ENCODE measurements at places on chromosomes 1 and 21. TPM values are rescaled to one million over a fixed set of nuclear protein-coding genes. Genes with fewer than 3 reads are reported as not detected.
A peak's percentile ranks its signal among the peaks of the same experiment; 100 is the strongest.

GBP7 gene
- total RNA-seq: not detected

AMY1C gene
- not detected for total RNA-seq

NLRP3 gene
- total RNA-seq: not detected

PLEKHN1 gene
- total RNA-seq: 1.1 TPM

AMIGO1 gene
- 7.0 TPM for total RNA-seq

CD55 gene
- 7.4 TPM for total RNA-seq

GRCh38 chr1:94160811-94161210 lies 39.9 kb upstream of the ABCA4 start:
- no peaks in the 10 kb centered on the region for H3K27me3 ChIP-seq
- H3K27ac ChIP-seq: no peak overlapping the region
- no peak overlapping the region for H3K4me3 ChIP-seq

GRCh38 chr1:58432851-58433668 lies 113.5 kb downstream of the OMA1 start:
- H3K36me3 ChIP-seq: no peaks in the 10 kb centered on the region
- no peak for DNase-seq
- H3K4me1 ChIP-seq: peaks cover 5% of the 10 kb centered on the region
- H3K4me3 ChIP-seq: no peak overlapping the region

DNA sequence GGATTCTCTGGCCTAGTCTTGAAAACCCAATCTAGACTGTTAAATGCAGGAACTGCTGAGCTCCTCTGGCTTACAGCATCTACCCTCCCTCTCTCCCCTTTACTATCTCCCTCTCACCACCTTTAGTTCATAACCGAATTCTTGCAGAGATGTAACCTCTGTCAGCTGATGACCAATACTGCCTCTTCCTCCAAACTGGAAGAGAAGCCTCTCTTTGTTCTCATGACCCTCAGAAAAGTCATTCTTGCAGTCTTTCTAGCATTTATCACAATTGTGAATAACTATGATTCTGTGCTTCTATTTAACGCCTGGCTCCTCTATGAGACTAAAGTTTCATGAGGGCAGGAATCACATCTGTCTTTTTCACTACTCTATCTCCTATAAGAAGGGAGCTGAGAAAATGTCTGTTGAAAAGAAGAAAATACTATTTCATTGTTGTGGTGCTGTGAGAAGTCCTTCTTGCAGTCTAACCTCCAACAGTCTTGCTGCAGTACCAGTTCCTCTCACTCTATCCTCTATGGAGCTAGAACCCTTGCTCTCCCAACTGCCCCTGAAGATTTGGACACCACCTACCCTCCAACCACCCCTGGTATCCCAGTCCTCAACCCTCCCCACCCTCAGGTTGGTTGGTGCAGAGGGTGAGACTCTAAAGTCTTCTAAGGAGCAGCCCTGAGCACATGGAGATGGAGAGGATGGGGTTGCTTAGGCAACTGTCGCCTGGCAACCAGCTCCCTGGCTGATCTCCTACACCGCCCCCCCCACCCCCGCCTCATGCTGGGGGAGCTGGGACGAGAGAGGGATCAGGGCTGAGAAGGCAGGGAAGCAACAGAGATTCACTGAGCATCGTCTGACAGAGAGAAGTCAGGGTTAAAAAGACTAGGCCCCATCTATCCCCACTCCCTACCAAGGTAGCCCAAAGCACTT lies 13.9 kb downstream of the MEF2D start:
- H3K27me3 ChIP-seq: no peaks in the 10 kb centered on the region
- H3K4me1 ChIP-seq: peaks cover 19% of the 10 kb centered on the region
- no peak overlapping the region for H3K4me3 ChIP-seq
- H3K36me3 ChIP-seq: peaks cover 2% of the 10 kb centered on the region

DNA sequence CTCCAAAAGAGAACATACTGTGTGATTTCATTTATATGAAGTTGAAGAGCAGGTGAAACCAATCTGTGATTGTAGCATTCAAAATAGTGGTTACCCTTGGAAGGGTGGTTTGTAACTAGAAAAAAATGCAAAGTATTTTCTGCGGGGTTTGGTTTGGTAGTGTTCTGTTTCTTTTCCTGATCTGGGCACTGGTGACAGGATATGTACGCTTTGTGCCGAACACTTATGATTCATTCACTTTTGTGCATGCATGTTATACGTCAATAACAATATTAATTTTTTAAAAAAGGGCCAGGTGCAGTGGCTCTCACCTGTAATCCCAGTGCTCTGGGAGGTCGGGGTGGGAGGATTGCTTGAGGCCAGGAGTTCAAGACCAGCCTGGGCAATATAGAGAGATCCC lies 63.8 kb downstream of the CD34 start:
- H3K27me3 ChIP-seq: no peaks in the 10 kb centered on the region
- DNase-seq: no peak
- no peaks in the 10 kb centered on the region for H3K36me3 ChIP-seq

- peak overlapping the region; percentile 2 for H3K27ac ChIP-seq
- DNase-seq: no peak
- no peaks in the 10 kb centered on the region for H3K27me3 ChIP-seq
- peaks cover 37% of the 10 kb centered on the region for H3K36me3 ChIP-seq
Observed at GRCh38 chr21:25979845-25980616, 190.5 kb downstream of the APP start.

DNA sequence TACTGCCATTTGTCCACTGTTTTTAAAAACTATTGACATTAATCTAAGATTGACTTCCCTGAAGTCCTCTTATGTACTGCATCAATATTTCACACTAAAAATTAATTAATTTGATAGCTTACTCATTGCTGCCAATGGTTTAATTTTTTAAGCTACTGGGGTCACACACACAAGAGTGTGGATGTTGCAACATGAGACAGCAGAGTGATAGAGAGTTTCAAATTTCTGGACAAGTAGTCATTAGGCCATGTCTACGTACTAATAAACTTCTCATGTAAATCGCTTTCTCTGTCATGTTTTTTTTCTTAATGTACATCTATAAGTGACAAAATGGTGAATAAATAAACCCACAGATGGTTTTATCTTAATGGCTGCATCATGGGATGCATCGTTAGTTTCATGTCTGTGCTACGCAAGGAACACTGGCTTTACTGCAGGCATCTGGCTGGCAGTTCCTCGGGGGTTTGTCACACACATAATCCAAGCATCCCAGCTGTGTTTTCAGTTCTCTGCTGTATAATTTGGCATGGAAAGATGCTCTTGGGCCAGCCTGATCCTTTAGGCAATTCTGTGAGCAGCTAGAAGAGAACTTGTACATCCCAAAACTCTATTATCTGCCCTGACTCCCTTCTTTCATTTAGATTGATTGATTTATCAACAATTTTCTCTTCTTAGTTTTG lies 16.4 kb upstream of the CHODL start:
- no peak overlapping the region for H3K4me3 ChIP-seq
- DNase-seq: no peak
- H3K4me1 ChIP-seq: no peaks in the 10 kb centered on the region

DNA sequence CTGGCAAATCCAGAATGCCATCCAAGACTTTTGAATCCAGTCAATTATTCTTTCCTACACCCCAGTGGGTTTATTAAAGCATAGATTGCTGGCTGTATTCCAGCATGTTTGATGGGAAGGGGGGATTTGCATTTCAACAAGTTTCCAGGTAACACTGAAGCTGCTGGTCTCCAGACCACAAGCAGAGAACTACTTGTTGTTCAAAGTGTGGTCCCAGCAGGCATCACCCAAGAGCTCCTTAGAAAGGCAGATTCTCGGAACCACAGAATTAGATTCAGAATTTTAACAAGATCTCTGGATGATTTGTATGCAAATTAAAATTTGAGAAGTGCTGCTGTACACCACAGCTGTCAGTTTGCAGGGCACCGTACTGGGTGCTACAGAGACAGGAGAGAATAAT lies 216.3 kb upstream of the FAM78B start:
- peaks cover 10% of the 10 kb centered on the region for H3K27me3 ChIP-seq
- peaks cover 13% of the 10 kb centered on the region for H3K4me1 ChIP-seq
- no peak for DNase-seq
- no peak overlapping the region for H3K4me3 ChIP-seq
- H3K27ac ChIP-seq: no peak overlapping the region

DNA sequence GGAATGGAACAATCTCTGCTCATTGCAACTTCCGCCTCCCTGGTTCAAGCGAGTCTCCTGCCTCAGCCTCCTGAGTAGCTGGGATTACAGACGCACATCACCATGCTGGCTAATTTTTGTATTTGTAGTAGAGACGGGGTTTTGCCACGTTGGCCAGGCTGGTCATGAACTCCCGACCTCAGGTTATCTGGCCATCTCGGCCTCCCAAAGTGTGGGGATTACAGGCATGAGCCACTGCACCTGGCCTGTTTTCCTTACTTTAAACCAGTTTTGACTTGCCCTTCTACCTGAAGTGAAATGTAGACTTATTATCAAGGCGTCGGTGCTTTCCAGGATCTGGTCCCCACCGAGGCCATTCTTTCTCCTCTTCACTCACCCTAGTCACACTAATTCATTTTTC lies 141.8 kb downstream of the DYRK1A start:
- peaks cover 37% of the 10 kb centered on the region for H3K36me3 ChIP-seq
- no peaks in the 10 kb centered on the region for H3K27me3 ChIP-seq
- H3K4me1 ChIP-seq: no peaks in the 10 kb centered on the region
- no peak for DNase-seq
- no peak overlapping the region for H3K4me3 ChIP-seq
- H3K27ac ChIP-seq: no peak overlapping the region

- H3K36me3 ChIP-seq: no peaks in the 10 kb centered on the region
- H3K27me3 ChIP-seq: no peaks in the 10 kb centered on the region
- no peak overlapping the region for H3K27ac ChIP-seq
- DNase-seq: no peak
- no peaks in the 10 kb centered on the region for H3K4me1 ChIP-seq
Observed at GRCh38 chr21:44443291-44443890, 11.9 kb upstream of the LRRC3 start.

GRCh38 chr1:48695161-48695560 lies 81.5 kb downstream of the BEND5 start:
- H3K27me3 ChIP-seq: peaks cover 16% of the 10 kb centered on the region
- peaks cover 7% of the 10 kb centered on the region for H3K4me1 ChIP-seq
- H3K36me3 ChIP-seq: no peaks in the 10 kb centered on the region
- no peak for DNase-seq

DNA sequence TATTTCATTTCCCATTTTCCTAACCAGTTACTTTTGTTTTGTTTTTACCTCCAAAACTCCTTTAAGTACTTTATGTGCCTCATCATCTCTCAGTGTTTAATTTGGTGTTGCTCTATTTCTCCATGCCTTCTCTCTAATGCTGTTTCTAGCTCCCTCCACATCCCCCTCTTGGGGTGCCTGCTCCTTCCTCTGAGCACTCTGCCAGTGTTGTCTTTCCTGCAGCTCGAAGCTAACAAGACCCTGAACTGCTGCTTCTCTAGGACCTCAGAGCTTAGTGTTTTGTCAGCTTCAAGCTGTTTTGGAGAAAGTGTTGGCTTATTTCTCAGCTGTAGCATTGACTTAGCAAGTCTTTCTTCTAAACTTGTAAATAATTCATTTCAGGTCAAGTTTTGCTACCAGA lies 290.6 kb downstream of the DPYD start:
- no peak overlapping the region for H3K4me3 ChIP-seq
- H3K27ac ChIP-seq: no peak overlapping the region
- H3K27me3 ChIP-seq: no peaks in the 10 kb centered on the region

DNA sequence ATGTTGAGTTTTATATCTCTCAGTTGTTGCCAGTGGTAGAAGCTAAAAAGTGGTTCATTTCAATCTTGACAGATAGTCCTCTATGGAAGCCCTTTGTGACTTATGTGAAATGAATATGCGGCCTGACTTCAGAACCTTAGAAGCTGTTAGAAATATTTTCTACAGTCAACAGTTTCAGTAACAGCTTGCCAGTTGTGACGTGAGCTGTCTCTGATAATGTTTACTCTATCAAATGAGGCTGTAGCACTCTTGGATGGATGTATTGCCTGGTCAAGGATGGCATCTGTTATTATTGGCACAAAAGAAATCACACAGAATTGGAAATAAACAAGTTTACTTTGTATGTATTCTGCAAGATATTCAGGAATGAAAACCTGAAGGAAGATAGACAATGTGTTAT lies 31.9 kb downstream of the SNX7 start:
- no peak for DNase-seq
- peaks cover 10% of the 10 kb centered on the region for H3K36me3 ChIP-seq
- no peak overlapping the region for H3K4me3 ChIP-seq
- no peaks in the 10 kb centered on the region for H3K27me3 ChIP-seq

GRCh38 chr1:14653461-14653960 lies 55.0 kb downstream of the KAZN start:
- peaks cover 30% of the 10 kb centered on the region for H3K4me1 ChIP-seq
- no peaks in the 10 kb centered on the region for H3K36me3 ChIP-seq
- no peak overlapping the region for H3K4me3 ChIP-seq
- no peak overlapping the region for H3K27ac ChIP-seq
- H3K27me3 ChIP-seq: peaks cover 3% of the 10 kb centered on the region

GRCh38 chr1:117671781-117672501 lies 66.1 kb downstream of the TENT5C start:
- peaks cover 13% of the 10 kb centered on the region for H3K4me1 ChIP-seq
- no peaks in the 10 kb centered on the region for H3K36me3 ChIP-seq
- no peak for DNase-seq
- H3K27ac ChIP-seq: no peak overlapping the region
- H3K4me3 ChIP-seq: no peak overlapping the region

DNA sequence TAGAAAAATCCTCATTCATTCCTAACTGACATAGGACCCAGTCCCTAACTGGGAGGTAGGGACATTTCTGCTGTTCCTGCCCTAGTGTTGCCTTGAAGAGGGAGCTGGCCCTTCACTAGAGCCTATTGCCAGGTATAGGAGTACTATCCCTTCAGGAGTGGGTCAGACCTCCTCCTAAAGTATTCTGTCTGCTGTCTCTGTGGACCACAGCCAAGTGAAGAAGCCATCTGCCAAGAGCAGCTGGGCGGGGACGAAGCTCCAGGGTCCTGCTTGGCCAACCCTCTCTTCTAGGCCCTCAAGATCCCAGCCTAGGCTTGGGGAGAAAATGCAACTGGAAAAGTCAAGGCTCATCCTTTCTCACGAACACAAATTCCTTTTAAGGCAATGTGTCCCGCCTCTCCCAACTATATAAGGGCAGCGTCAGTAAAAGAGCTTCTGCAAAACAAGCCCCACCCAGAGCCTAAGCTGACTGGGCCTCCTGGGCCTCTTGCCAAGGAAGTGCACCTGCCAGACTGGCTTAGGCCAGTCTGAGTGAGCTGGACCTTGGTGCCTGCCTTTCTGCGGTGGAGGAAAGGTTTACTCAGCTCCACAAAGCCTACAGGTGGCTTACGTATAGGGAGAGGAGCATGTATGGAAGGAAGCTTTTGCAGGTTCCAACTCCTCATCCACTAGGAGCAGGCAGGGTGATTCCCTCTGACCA lies 638 bp upstream of the TUFT1 start:
- peaks cover 18% of the 10 kb centered on the region for H3K4me1 ChIP-seq
- H3K36me3 ChIP-seq: peaks cover 19% of the 10 kb centered on the region
- peak overlapping the region; percentile 96 for H3K27ac ChIP-seq
- no peaks in the 10 kb centered on the region for H3K27me3 ChIP-seq
- peak; percentile 24 for DNase-seq

- H3K27me3 ChIP-seq: no peaks in the 10 kb centered on the region
- peak overlapping the region; percentile 90 for H3K27ac ChIP-seq
- peaks cover 29% of the 10 kb centered on the region for H3K36me3 ChIP-seq
Observed at GRCh38 chr1:21247892-21248715, 42.2 kb downstream of the ECE1 start.

- no peak for DNase-seq
- H3K27ac ChIP-seq: no peak overlapping the region
- no peaks in the 10 kb centered on the region for H3K27me3 ChIP-seq
- no peak overlapping the region for H3K4me3 ChIP-seq
- peaks cover 32% of the 10 kb centered on the region for H3K4me1 ChIP-seq
Observed at GRCh38 chr21:16199539-16199938, 469.8 kb downstream of the USP25 start.

- no peak overlapping the region for H3K4me3 ChIP-seq
- no peaks in the 10 kb centered on the region for H3K36me3 ChIP-seq
- no peak for DNase-seq
- H3K27ac ChIP-seq: no peak overlapping the region
Observed at GRCh38 chr1:89546082-89546889, 21.7 kb downstream of the LRRC8B start.

Data from progenitor cell of endocrine pancreas (in vitro differentiated cells).